DMS79 (cell line): ENCODE measurements at places on chromosomes 5 and 9.

DNA sequence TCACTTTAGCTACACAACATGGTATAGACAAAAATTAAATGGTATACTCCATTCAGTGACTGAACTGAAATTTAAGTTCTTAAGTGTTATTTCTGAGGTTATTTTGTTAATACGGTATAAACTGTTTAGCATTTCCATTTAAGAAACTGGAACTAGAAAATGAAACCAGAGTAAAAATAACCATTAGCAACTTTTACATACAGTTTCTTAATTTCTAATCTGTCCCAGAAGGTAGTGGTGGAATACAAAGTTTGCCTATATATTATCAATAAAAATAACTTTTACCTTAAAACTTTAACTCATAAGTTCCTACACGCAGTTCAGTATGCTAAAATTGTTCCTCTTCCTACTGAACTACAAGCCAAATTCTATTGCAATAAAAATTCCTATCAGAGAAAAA, 10.3 kb downstream of the GOLPH3 start:
- no peak for DNase-seq

- DNase-seq: no peak
Measured at GRCh38 chr5:107135391-107135790, 535.3 kb downstream of the EFNA5 start.

GRCh38 chr9:16174915-16175314, 622.1 kb downstream of the CCDC171 start:
- no peak for DNase-seq

DNA sequence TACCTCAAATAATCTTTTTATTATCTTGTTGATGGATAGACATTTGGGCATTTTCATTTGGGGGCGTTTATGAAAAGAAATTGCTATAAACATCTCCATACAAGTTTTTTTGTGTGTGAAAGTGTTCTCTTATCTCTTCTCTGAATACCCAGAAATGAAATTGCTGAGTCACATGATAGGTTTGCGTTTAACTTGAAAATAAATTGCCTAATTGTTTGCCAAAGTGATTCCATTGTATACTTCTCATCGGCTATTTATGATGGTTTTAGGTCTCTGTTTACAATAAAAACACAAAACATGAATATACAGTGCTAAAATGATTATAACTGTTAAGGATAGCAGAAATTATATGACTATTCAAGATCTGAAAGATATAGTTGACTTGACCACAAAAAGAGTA, 361.7 kb downstream of the TAF11L14 start:
- no peak for DNase-seq

- peak; percentile 81 for DNase-seq
Measured at GRCh38 chr9:113465599-113466140, 2.1 kb downstream of the RGS3 start.

- DNase-seq: no peak
Measured at GRCh38 chr9:136750526-136750925, 2.2 kb upstream of the LCN6 start.

DNA sequence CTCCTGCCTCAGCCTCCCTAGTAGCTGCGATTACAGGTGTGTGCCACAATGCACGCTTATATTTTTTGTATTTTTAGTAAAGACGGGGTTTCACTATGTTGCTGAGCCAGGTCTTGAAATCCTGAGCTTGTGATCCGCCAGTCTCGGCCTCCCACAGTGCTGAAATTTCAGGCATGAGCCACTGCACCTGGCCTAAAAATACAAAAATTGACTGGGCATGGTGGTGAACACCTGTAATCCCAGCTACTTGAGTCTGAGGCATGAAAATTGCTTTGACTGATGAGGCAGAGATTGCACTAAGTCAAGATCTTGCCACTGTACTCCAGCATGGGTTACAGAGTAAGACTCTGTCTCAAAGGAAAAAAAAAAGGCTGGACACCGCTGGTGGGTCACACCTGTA, 13.1 kb upstream of the DYNC2I2 start:
- no peak for DNase-seq

DNA sequence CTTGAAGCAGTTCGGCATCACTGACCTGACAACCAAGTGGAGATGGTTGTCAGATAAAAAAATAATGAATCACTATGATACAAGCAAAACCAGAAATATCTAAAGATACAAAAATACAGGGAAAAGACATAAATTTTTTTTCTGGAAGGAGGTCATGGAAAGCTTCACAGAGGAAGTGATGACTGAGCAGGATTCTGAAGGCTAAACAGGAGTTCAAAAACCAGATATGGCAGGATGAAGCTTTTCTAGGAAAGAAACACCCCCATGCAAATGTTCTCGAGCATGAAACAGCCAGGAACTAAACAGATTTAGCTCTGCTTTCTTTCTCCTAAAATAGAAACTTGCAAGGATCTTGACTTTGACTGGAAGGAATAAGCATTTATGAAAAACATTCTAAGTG, 60.7 kb upstream of the IFNE start:
- DNase-seq: no peak
